ENCODE measurements at places on chromosomes 5 and 9. TPM values are rescaled to one million over a fixed set of nuclear protein-coding genes. Genes with fewer than 3 reads are reported as not detected.
A peak's percentile ranks its signal among the peaks of the same experiment; 100 is the strongest.

GRCh38 chr9:109115931-109116526, 3.7 kb downstream of the TMEM245 start:
- DNase-seq = no peak

DNA sequence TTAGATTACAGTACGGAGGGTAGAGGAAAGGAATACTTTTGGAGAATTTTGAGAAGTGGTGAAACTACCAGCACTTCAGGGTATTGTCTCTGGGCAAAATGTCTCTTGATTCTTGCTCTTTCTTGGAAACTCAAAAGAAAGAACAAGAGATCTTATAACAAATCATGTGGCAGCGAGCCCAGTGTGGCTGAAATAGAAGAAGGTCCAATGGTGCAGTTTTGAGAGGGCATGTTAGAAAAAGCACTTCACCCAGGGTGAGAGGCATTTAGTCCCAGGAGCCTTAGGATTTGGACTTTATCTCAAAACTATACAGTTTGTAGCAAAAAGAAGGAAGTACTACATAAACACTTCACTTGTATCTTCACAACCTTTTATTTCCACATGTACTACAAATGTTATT, 39.4 kb downstream of the NNT start:
- DNase-seq = no peak

Gene PLAC8L1
- total RNA-seq = not detected

DNA sequence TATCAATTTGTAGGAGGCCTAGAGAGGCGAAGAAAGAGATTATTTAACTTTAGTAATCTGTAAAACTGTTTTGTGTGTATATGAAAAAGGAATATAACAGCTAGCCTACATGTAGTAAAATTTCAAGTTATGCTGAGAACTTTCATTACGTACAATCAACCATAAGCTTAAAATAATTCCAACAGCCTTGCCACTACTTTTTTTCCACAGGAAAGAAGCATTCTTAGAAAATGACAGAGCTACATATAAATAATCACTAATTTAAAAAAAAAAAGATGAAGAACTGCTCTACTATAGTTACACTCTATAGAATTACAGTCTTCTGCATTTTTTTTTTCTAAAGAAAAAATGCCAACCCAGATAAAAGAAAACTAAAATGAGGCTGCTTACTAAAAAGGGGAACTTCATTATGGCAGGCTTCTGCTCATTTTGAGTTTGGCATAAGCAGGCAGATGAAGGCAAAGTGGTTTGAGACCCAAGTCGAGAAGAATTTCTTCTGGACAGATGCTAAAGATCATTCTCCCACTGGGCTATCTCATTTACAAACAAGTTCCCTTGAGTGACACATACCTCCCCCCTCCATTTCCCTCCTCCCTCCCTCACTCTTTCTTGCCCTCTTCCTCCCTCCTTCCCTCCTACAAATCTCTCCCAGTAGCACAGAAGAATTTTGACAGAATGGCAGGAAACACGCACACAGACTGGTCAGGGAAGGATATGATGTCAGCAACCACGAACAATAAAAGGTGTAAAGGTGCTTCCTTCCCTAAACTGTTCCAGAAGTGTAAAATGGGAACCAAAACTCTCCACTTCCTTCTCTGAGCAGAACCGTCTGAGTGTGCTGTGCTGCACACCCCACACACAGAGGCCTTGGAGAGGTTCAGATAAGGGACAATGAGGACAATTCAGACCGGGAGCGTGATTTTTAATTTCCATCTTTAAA, 56.1 kb downstream of the MEF2C start:
- peak; percentile 59 for DNase-seq

- no peak for DNase-seq
These were observed 35.7 kb downstream of the RASGRF2 start for GRCh38 chr5:80995908-80996307.

Gene MARCHF11
- total RNA-seq = not detected

DNA sequence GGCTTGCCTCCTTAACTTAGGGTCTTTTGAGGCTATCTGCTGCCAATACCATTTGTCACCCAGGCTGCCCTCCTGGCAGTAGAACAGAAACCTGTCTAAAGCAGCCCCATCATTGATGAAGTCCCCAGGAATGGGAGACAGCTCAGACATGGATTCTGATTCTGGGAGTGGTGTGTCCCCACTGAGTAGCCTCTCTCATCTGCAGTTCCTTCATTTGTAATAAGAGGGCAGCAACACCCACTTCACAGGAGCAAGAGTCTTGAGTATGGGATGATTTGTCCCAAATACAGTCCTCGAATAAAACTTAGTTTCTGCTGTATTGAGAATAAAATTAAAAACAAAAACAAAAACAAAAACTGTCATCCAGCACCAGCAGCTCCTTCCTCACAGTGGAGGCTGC, 167.6 kb downstream of the ASTN2 start:
- peak; percentile 8 for DNase-seq

- no peak for DNase-seq
These were observed 35.6 kb downstream of the TTC39B start for GRCh38 chr9:15271403-15271802.

Gene ADGRD2
- total RNA-seq = not detected

Gene IL5
- total RNA-seq = not detected

DNA sequence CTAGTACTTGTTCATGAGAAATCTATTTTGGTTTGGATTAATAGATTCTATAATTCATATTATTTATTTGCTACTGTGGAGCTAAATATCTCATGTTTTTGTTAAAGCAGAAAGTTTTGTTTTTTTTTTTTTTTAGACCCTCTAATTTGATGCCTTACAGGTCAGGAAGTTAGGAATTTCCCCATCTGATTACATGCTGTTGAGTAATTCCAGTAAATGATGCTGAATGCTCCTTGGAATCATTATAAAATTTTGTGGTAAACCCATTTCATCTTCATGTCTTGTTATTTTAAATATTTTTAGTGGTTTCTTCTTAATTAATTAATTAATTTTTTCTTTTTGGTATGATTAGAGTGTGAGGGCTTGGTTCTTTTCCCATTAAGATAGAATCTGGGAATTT, 35.6 kb downstream of the NNT start:
- DNase-seq = no peak

Gene TAF11L5
- total RNA-seq = not detected

DNA sequence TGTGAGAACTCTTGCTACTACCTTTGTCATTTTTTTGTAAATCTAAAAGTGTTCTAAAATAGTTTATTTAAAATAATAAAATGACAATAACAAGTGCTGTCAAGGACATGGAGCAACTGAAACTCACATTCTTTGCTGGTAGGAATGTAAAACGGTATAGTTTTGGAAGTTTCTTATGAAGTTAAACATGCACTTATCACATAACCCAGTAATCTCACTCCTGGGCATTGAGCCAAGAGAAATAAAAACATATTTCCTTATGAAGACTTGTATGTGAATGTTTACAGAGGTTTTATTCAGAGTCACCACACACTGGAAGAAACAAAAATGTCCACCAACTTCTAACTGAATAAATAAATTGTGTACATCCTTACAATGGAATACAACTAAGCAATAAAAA, 46.0 kb upstream of the COL15A1 start:
- DNase-seq = no peak

- no peak for DNase-seq
These were observed 46.6 kb downstream of the TMEM252 start for GRCh38 chr9:68493958-68494577.

Gene EQTN
- total RNA-seq = not detected

Gene PTPN3
- total RNA-seq = 9.2 TPM

DNA sequence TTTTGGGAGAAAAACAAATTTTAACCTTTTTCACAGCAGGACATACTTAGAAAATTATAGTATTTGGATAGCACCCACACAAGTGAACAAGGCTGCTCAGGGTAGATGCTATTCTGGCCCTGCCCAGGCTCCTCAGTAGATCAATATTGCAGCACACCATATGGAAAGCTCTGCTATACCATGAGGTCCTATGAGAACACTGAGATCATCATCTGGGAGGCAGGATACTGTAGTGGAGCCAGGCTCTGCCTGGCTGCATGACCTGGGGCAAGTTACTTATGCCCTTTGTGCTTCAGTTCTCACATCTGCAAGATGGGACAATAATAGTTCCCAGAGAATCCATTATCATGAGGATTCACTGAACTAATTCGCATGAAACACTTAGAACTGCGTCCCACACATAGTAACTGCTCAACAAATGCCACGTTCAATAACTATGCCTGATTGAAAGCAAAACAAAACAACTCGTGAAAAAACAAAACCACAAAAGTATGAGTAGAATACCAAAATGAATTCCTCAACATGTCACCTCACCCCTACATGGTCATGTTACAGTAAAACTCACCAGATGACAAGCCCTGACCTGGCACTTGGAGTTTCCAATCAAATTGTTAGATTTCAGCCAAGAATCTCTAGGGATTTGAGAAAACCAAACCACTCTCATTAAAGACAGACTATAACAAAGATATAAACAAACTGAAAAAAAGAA, 31.9 kb downstream of the ARSB start:
- DNase-seq = no peak

DNA sequence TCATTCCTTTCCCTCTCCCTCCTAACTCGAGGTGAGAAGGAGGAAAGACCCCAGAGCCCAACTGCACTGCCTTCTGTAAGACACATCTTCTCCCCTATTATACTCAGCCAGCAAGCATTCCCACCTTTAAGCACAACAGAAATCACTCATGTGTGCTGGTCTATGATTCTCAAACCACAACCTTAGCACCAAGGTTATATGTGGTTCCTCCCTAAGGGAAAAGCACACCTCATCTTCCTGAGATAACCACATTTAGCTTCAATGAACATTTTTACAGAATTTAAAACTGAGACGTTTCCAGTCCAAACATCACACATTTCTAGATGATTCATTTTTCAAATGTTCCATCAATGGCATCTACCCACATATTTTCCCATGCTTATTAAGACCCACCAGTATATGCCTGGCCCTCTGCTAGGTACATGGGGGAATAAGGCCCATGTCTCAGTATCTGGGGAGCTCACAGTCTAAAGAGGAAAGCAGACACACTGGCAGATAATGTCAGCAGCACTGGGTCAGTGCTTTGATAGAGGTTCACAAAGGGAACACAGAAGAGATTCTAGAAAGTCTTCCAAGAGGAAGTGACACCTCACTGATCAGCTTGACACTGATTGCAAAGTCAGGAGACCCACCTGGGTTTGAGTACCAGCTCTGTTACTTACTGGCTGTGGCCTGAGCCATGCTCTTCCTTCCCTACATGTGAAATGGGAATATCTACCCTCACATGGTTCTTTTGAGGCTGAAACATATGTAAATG, 245.4 kb downstream of the DENND1A start:
- DNase-seq = no peak

DNA sequence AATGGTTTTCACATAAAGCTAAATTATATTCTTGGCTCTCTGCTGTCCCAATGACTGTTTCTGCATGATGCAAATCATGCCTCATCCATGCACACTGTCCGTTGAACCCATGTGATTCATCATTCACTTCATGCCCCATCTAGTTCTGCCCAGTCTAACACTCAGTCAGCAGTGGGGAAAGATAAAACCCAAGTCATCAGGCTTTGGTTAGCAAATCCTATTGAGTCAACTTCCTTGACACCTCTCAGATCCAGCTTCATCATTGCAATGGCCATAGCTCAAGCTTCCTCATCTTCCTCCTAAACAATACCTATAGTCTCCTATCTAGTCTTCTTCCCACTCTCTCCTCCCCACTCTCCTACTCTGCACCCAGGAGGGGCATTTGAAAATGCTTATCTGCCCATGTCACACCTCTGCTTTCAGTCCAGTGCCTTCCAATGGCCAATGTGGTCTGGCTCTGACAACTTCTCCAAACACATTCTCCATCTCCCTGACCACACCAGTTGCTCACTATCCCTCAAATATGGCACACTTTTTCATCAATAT, 266.0 kb upstream of the TRIM32 start:
- no peak for DNase-seq

DNA sequence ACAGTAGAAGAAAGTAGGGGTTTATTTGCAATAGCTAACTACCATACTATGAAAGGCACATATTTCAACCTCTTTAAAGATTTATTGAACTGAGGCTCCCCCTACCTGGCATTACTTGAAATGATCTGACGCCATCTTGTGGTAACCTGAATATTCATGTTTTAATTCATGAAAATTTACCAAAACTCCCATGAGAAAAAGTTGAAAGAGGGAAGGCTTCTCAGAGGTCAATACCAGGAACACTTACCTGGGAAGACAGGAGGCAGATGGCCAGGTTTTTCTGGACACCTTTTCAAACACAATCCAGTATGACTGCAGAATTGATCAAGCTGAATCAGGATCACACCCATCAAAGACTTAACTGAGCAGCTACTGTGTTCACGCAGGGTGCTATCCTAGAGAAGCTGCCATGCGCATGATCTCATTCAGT, 9.4 kb downstream of the PRELID2 start:
- peak; percentile 56 for DNase-seq

Gene IGFBPL1
- total RNA-seq = 2.1 TPM

- no peak for DNase-seq
These were observed 269.5 kb downstream of the SEC61B start for GRCh38 chr9:99491408-99492158.

- peak; percentile 49 for DNase-seq
These were observed 91.7 kb upstream of the SHB start for GRCh38 chr9:38160613-38161215.

DNA sequence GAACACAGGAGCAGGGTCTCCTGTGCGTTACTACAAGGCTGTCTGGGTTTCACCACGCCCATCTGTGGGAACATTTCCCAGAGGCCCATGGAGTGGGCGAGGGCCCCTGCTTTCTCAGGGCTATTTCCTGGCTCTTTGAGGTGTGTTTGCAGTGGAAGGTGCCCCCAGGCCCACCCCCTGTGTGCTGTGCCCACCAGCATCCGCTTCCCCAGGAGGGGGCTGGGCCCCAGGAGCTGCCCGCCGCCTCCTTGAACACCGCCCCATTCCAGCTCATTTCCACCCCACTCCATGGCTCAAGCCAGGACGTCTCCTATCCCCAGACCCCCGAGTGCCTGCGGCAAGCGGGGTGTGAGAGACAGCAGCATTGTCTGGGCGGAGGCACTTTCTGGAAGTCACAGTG, 70.5 kb downstream of the NEK6 start:
- no peak for DNase-seq

- DNase-seq = no peak
These were observed 27.5 kb downstream of the DYNC2I2 start for GRCh38 chr9:128629136-128629535.

DNA sequence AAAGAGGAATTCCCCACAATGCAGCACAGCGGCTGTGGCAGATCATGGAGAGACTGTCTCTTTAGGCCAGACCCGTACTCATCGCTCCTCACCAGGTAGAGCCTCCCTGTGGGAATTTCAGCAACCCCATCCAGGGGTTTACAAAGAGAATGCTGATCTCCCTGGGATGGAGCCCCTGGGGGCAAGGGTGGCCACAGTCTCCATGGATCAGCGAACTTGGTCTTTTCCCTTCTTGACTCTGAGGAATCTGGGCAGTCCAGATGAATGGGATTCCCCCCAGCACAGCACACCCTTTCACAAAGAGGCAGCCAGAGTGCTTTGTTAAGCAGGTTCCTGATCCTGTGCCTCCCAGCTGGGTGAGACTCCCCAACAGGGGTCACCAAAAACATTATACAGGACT, 108.7 kb upstream of the RGMB start:
- no peak for DNase-seq

Gene APBA1
- total RNA-seq = 0.05 TPM

DNA sequence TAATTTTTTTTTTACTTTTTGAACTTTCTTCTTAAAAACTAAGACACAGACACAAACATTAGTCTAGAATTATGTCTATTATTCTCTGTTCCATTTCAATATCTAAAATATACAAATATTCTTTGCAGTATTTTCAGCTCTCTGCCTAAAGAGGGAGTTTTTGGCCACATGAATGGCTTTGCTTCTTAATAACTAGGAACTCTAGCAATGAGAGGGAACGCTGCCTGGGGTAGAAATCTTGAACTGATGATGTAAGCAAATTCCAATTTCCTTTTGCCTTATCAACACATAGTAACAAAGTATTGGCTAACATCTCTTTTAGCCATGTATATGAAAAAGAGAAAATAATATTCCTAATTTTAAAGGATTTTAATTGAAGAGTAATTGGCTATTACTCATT, 51.9 kb downstream of the SLC25A46 start:
- no peak for DNase-seq

All from NCI-H460 (cell line).